Hematopoietic multipotent progenitor cell treated with erythropoietin and hydrocortisone succinate and interleukin-3 and kit ligand, for 4 days (in vitro differentiated cells): ENCODE measurements at places on chromosomes 16 and 17.

DNA sequence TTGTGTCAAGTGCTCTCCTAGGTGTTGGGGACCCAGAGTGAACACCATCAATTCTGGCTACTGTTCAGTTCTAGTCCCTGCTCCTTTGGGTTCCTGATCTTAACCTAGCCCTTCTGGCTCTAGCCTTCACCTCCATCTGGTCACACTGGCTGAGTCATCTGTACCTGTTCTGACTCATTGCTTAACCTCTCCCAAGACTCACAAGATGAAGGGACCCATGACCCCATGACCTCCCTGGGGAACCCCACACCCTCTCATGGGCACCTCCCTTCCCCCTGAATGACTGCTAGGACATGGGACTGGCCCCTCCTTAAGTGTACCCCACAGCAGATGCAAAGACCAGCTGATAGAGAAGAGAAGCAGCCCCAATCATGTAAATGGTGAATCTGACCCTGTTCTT is 345.8 kb upstream of the CDH5 start:
- no peak for DNase-seq

GRCh38 chr17:56514264-56514663 is 79.2 kb upstream of the NOG start:
- no peak for DNase-seq

DNA sequence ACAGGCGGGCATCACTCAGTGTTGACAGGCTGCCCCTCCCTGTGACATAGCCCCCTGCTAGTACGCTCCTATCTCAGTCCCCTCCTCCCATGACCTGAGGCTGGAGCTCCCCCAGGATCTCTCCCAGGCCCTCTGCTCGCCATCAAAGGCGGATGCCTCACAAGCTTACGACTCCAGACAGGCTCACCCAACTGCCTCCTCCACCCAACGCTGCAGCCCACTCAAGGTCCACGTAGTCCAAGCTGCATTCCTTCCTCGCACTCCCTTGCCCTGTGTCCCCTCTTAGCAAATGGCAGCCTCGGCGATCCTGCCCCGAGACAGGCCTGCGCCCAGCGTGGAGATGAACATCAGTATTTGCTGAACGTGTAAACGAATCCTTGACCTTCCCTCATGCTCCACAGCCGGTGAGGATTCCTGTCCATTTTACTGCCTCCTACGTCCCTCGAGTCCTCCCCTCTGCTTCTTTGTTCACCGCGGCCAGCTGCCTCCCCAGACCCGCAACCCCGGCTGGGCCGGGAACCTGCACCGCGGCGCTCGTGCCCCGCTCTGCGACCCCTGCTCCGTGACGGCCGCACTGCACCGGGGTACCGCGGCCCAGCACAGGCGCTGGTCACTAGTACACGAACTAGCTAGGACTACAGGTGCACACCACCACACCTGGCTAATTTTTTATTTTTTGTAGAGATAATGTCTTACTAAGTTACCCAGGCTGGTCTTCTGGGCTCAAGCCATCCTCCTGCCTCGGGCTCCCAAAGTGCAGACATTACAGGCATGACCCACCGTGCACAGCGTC is 838 bp upstream of the TMEM97 start:
- DNase-seq = peak; percentile 48

DNA sequence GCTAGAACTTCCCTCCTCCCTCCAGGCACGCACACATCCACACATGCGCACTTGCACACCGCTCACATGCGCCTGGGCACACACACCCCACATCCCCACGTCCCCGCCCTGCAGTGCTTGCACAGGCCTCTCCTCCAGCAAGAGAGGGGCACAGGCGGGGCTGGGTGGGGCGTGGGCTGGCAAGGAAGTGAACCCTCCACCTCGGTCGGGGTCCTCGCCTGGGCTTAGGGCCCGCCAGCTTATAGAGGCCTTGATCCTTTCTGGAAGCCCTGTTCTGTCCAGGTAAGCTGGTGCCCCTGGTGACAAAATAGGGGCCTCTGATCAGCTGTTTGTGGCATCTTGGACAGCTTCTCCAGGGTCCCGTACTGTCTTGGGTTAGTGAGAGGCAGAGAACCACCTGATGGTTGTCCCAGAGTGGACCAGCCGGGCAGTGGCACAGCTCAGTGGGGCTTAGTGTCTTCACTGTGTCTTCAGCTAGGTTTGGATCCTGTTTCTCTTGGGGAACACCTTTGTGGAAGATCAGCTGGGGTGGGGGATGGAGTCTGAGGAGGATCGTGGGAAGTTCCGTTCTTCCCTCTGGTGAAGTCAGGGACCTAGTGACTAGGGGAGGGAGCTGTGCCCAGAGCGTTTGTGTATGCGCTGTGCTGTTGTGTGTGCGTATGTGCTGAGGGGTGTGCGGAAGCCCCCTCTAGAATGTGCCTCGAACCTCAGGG is 12.1 kb downstream of the TBX4 start:
- DNase-seq = no peak

- DNase-seq = peak; percentile 94
These were observed 58.5 kb downstream of the TMEM235 start for GRCh38 chr17:78289802-78290363.

GRCh38 chr17:73234736-73235135 is 26.9 kb downstream of the CPSF4L start:
- DNase-seq = no peak

DNA sequence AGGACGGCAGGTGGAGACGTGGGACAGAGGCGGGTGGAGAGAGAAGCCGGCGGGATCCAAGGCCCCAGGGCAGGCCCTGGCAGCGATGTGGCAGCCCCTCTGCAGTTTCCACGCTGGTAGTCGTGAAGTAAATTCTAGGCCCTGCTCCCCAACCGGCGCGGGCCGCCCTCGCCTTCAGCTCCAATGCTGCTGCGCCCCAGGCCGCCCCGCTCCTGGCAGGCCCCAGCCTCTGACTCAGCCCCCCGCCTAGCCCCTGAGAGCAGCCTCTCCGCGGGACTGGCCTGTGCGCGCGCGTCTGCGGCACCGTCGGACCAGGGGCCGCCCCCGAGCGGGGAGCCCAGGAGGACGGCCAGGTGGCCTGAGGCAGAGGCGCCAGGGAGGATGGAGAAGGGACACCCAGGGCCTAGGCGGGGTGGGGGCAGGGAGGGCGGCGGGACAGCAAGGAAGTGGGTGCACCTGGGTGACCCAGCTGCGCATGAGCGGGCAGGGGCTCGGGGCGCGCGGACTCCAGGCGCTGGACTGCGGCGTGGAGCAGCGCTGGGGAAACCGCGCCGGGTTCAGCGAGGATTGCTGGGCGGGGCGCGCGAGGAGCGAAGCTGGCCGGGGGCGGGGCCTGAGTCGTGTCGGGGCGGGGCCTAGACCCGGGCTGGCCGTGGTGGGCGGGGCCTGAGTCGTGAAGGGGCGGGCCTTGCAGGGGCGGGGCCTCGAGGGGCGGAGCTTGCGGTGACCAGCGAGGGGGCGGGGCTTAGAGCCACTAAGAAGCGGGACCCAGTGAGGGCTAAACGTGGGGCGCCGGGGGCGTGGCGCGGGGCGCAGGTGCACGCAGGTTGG is 29.6 kb downstream of the ZNF778 start:
- peak; percentile 91 for DNase-seq

GRCh38 chr16:81523387-81524115 is 78.9 kb downstream of the CMIP start:
- no peak for DNase-seq

- no peak for DNase-seq
These were observed 32.1 kb downstream of the CDK5RAP3 start for GRCh38 chr17:48002916-48003416.

- no peak for DNase-seq
These were observed 189.4 kb downstream of the CCDC182 start for GRCh38 chr17:57555636-57556175.

GRCh38 chr17:50691550-50692447 is 15.9 kb downstream of the ANKRD40 start:
- no peak for DNase-seq

- no peak for DNase-seq
These were observed 317.9 kb downstream of the SNX29 start for GRCh38 chr16:12294471-12294870.

DNA sequence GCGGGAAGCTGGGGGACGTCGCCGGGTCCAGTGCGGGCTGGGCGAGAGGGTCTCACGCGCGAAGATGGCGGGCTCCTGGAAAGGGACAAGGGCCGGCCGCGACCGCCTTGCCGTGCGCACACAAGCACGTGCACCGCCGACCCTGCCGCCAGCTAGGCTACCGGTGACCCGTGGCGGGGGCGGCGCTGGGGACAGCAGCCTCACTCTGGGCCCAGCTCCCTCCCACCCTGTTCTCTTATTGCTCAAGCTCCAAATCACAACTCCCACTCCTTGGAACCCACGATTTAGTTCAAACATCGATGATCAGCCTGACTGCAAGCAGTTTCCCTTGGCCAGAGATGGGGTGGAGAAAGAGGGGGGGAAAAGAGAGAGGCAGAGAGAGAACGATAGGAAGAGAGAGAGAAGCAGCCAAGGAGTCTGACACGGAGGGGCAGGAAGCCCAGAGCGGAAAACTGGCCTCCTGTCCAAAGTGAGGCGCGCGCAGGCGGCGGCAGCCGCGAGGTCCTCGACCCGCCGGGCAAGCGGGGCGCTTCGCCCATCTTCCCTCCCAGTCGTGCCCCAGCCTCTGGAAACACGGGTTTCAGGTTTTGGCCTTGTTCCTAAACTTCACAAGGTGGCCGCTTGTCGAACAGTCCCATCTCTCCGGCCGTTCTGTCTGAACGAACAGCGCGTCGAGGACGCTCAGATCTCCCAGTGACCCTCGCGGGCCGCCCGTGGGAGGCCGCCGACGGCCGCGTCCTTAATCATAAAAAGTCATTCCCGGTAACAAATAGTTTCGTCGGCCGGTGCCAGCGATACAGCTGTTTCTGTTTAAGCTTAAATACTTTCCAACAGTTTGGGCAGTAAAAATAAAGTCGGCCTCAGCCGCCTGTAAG is 1.7 kb upstream of the CBX8 start:
- no peak for DNase-seq

DNA sequence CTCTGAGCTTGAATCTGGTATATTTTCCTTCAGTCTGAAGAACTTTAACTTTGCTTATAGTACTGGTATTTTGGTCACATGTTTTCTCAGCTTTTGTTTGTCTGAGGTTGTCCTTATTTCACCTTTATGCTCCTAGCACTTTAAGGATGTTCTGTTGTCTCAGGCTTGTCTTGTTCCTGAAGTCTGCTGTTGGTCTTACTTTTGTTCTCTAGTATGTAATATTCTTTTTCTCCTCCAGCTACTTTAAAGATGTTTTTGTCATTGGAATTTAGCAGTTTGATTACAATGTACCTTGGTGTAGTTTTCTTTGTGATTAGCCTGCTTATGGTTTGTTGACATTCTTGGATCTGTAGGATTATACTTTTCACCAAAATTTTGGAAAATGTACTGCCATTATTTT is 23.6 kb downstream of the RPTOR start:
- no peak for DNase-seq

DNA sequence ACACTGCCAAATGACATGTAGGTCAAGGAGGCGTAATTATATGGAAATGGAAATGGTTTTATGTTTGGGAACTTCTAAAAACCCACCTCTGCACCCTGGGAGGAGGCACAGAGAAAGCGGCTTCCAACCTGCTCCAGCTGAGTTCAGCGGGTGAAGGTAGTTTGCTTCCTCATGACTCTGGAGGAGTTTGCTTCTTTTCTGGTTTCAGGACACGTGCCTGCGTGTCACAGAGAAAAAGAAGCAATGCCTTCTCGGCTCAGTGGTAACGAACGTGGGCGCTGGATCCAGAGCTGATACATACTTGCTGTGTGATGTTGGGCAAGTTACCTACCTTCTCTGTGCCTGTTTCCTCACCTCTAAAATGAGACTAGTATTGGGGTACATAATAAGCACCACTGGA is 22.1 kb downstream of the GPR139 start:
- no peak for DNase-seq

DNA sequence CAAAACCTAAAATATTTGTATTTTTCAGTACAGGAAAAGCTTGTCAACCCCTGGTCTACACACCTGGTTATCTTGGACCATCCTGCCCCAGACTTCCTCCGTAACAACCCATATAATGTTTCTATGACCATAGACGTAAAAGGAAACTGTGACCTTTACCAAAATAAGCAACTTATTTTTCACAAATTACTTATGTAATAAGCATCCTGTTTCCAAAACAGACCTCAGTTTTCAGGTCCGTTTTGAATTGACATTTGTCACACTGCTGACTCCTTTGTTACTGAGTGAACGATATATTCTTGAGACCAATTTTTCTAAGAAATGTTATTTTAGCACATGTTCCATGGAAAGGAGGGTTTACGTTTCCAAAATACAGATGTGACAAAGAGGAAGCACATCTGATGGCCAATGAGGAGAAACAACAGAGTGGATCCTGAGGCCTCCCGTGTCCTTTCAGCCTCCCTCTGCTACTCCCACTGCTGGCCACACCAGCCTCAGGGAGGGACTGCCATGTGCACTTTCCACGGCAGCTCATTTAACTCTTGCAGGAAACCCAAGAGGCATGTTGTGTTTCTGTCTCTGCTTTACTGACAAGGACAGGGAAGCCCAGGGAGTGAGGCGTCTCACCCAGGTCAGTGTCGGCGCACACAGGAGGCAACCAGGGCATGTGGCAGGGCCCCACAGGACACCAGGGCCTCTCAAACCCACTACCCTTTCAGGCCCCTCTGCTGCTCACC is 20.1 kb upstream of the ALDH3A1 start:
- DNase-seq = no peak

DNA sequence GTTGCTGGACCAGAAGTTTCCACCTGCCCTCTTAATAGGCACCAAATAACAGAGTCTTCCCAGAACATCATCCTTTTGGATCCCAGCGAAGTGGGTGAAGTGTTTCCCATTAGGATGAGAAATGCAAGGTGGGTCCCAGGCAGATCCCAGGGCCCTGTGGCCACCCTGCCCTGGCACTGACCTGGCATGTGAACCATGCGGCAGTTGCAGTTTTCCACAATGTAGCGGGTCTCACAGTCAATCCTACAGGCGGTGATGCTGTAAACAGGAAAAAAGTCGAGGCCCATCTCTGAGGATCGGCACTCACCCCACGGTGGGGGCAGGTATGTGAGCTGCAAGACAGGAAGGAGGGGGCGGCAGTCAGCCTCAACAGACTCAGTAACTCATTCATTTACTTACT is 36.4 kb downstream of the SPACA3 start:
- DNase-seq = no peak

GRCh38 chr17:43998552-43998951 is 5.9 kb upstream of the NAGS start:
- peak; percentile 34 for DNase-seq

GRCh38 chr16:1768061-1768766 is 3.1 kb downstream of the NME3 start:
- no peak for DNase-seq
